Uterine smooth muscle cell (primary cell): ENCODE measurements at places on chromosomes 11 and 22. TPM values are rescaled to one million over a fixed set of nuclear protein-coding genes. Genes with fewer than 3 reads are reported as not detected.

Gene OR2AG1
- total RNA-seq: not detected in 2 replicates

Gene TNRC6B
- 20.2 and 21.2 TPM in 2 replicates for total RNA-seq

Gene ENTHD1
- total RNA-seq: not detected in 2 replicates

Gene TRABD
- total RNA-seq: 30.1 and 33.0 TPM in 2 replicates

Gene RTN4R
- total RNA-seq: 0.77 and 1.00 TPM in 2 replicates

Gene MS4A7
- not detected in 2 replicates for total RNA-seq

Gene ALDH3B2
- not detected in 2 replicates for total RNA-seq

Gene SLC22A8
- total RNA-seq: under 0.01 TPM in 1 of 2 replicates, not detected in the other

Gene OR4D5
- not detected in 2 replicates for total RNA-seq

Gene MS4A8
- total RNA-seq: not detected in 2 replicates

Gene SCUBE1
- total RNA-seq: not detected in 2 replicates

Gene TBX10
- total RNA-seq: not detected in 2 replicates

Gene RAG2
- total RNA-seq: not detected in 2 replicates

Gene FGF19
- total RNA-seq: not detected in 2 replicates

Gene OR8I2
- total RNA-seq: not detected in 2 replicates

Gene KDELR3
- 78.1 and 98.8 TPM in 2 replicates for total RNA-seq

Gene OR8A1
- total RNA-seq: not detected in 2 replicates

Gene ZNF214
- total RNA-seq: 5.6 and 7.0 TPM in 2 replicates

Gene TECTA
- total RNA-seq: 0.22 and 0.87 TPM in 2 replicates

Gene UPK2
- total RNA-seq: not detected in 2 replicates

Gene PPP6R2
- 72.0 and 73.0 TPM in 2 replicates for total RNA-seq

Gene SPTBN2
- 4.4 and 5.6 TPM in 2 replicates for total RNA-seq

Gene SAA4
- not detected in 2 replicates for total RNA-seq
